ENCODE measurements at places on chromosomes 3 and 15.

DNA sequence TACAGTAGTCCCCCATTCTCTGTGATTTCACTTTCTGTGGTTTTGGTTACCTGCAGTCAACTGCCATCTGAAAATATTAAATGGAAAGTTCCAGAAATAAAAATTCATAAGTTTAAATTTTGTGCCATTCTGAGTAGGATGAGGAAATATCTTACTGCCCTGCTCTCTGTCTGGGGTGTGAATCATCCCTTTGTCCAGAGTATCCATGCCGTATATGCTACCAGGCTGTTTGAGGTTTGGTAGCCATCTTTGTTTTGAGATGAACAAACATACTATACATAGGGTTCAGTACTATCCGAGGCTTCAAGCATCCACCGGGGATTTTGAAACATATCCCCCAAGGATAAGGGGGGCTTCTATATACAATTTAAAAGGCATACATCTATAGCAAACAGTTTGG is 16.3 kb upstream of the FEM1B start:
- no peak for DNase-seq

DNA sequence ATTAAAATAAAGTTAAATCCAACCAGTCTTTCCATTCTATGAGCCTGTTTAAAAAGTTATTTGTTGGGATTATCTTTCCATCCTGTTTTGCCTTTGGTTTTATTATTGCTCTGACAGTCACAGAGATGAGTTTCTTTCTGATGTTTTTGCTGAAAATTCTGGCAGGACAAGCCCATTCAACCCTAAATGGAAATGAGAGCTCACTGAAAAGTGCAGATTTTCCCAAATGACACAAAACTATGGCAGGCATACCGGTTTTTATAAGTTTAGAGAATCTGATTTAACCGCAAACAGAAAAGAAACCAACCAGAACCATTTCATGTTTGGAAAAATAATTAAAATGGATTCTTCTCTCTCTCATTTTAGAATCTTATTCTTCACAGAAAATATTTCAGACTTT is 238.1 kb upstream of the SGO1 start:
- no peak for DNase-seq

DNA sequence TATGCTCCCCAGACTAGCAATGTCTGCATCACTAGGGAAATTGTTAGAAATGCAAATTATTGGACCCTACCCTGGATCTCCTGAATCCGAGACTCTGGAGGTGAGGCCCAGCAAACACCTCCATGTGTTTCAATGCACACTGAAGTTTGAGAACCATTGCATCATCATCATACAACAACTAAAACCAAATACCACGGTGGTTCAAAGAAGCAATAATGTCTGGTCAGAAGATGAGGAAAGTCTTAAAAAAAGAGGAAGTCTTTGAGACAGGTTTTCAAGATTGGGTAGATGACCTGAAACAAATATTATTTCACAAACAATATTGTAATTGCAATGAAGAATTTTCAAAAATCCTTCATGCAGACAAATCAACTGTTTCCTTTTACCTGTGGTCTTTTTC is 60.3 kb upstream of the TRA2B start:
- no peak for DNase-seq

GRCh38 chr3:192317564-192317963 is 409.8 kb downstream of the FGF12 start:
- no peak for DNase-seq

GRCh38 chr15:92076541-92076940 is 223.0 kb downstream of the SLCO3A1 start:
- DNase-seq, result no peak

DNA sequence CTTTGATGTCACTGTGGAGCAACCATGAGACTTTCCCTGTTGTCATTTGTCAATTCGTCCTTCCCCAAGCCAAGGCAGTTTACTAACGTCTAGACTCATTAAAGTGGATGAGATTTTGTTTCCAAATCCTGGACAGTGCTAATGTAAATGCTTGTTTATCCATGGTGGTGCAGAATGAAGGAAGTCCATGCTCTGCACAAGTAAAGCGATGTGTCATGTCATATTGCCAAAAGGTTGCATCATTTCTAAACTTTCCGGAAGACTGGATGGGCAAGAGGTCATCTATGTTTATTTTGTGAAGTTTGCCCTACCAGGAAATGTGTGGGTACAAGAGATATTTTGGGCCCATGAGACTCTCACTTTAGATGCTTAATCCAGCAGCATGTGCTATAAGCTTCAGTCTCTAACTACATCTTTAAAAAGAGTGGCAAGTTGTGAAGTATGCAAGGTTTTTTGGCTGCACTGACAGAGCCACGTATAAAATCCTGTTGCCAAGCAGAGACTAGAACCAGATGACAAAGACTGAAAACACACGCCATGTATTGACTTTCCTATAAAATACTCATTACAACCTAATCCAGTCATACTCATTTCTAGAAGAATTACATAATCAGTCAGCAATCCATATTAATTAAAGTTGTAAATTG is 72.1 kb upstream of the FNDC3B start:
- DNase-seq, result no peak

GRCh38 chr3:143234526-143234925 is 115.0 kb downstream of the CHST2 start:
- DNase-seq, result no peak

DNA sequence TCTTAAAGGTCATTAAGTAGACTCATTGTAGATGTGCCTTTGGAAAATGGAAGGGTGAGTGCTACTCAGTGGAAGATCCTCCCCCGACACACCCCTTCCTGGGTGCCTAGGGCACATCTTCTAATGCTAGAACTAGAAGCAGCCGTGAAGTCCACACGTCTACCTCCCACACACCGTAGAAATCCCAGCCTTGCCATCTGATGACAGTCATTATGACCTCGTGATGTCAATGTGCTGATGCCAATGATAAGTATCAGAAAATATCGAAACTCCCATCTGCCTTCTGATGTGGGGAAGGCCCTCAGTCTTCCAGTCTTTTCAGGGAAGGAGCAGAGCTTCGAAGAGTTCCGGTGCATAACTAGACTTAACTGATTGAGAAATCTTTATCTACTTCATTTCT is 282.1 kb upstream of the ROPN1 start:
- DNase-seq, result no peak

GRCh38 chr3:149115114-149115513 is 14.3 kb upstream of the HPS3 start:
- DNase-seq, result no peak

DNA sequence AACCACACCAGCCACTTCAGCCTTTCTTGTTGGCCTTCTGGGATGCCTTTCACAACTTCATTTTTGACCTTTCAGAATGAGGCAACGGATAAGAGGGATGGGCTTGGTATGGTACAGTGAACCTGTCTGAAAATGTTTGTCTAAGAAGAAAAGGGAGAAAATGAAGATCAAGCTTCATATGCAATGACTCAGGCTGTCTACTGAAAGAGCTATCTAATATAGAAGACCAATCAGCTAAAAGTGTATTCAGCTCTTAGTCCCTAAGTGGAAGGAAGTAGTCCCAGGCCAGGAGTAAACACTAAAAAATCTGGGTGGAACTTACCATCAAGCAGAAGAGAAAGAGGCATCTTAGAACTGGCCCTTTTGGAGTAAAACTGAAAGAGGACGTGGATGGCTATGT is 12.2 kb upstream of the UPK1B start:
- DNase-seq, result no peak

DNA sequence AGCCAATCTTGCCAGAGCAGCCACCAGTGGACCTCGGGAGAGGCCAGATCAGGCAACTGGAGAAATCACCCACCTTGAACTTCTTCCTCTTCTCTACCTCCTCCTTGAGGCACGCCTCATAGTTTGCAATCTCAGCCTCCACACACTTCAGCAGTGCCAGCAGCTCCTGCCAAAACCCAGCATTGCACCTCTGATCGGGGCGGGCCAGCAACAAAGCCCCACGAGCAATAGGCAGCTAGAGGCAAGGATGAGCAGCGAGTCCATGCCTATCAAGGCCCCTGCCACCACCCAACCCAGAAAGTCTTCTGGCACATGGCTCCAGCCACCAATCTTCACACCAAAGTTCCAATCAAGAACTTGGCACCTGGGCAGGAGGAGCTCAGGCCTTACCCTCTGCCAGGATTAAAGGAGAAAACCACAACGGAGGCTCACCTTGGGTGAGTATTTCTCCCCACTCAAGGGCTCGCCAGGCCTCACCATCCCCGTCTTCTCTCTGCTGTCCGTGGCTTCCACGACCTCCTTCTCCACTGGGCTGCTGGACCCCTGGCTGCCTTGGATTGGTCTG is 42.1 kb downstream of the SEMA3G start:
- no peak for DNase-seq

- DNase-seq, result no peak
Observed at GRCh38 chr3:7382293-7383010, 521.5 kb downstream of the GRM7 start.

DNA sequence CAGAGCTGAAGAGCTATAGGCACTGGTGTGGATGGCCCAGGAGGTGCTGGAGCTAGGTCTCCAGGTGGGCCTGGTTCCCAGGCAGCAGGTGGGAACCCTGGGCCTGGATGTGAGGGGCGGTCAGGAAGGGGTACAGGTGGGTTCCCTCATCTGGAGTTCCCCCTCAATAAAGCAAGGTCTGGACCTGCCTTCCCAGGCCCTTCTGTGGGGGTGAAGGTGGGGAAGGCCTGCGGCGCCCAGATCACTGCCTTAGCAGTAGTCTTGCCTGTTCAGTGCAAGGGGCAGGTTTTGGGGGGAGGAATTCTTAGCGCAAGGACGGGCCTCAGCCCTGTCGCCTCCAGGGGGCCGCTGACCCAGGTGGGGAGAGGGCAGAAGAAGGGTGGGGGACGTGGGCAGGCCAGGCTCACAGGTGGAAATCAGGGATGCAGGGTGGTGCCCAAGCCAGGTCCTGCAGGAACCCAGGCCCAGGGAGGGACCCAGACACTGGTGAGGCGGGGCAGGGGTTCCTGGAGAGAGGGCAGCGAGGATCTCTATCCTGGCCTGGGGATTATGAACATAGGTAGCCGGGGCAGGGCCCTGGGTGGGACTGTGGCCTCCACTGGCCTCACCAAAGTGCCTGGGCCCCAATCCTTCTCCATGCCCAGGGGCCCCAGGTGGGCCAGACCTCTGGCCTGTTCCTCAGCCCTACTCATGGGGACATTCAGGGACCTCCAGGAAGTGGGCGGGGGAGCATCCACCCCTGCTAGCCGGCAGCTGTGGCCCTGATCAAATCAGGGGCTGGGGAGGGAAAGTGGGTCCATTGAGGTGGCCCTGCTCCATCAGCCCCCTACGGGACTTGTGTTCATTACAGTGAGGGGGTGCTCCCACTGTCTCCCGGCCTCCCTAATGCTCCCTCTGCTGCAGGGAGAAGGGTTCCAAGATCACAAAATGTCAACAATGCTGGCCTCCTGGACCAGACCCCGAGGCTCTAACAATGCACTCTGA is 25.3 kb downstream of the HDAC11 start:
- no peak for DNase-seq

DNA sequence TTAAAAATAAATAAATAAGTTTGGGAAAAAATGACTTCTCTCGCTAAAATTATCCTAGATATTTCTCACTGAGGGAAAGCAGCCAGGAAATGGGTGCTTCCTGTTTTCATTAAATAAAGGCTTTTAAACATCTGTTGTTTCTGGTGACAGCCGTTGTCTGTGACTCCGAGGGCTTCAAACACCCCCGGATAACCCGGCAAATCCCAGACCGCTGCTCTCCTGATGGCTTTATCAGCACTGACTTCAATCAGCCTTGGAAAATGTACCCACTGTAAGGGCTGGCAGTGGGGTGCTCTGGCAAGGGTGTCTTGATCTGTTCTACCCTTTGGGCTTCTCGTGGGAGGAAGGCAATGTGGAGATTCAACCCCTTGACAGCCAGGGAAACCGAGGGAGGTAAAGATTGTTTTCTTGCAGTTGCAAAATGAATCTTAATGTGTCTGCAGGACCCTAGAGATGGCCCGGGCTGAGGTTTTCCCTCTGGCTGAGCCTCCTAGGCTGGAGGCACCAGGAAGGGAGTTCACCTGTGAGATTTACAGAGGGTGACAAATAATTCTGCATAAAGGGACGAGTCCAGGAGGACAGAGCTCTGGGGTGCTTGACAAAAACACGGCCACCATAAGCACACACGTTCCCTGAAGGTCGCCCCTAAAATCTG is 33.6 kb upstream of the SEC13 start:
- no peak for DNase-seq

GRCh38 chr3:20140881-20141280 is 45.1 kb downstream of the SGO1 start:
- DNase-seq, result no peak

Measured in stimulated activated CD8-positive, alpha-beta memory T cell treated with anti-CD3 and anti-CD28 coated beads, Interleukin-4, amount 100 ng/mL, for 1 hour (primary cell).